ENCODE measurements at places on chromosomes 16 and 17.

- no peak for DNase-seq
These were observed 1.8 kb downstream of the ZNRF1 start for GRCh38 chr16:75000481-75001081.

- DNase-seq = no peak
These were observed 284.6 kb downstream of the C16orf95 start for GRCh38 chr16:87032554-87032953.

GRCh38 chr16:78606545-78606944, 507.1 kb downstream of the WWOX start:
- no peak for DNase-seq

- no peak for DNase-seq
These were observed 27.3 kb downstream of the CIBAR2 start for GRCh38 chr16:85084841-85085510.

- DNase-seq = no peak
These were observed 171.5 kb downstream of the IRF8 start for GRCh38 chr16:86070484-86070883.

DNA sequence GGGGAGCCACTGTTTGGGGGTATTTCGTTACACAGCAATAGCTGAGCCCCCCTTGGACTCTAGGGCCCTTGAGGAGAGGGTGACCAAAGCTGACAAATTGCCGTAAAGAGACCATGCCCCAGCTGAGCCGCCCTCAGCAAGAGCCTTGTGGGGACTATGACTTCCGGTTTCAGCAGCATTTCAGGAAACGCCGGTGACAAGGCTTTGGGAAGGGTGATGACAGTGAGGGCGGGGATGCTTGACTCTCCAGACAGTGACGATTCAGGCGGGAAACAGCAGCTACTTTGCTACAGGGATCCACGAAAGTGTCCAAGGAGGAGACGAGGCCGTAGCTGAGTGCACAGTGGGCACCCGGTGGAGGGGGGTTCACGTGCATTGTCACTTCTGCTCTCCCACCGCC, 360.8 kb downstream of the C16orf95 start:
- DNase-seq = no peak

DNA sequence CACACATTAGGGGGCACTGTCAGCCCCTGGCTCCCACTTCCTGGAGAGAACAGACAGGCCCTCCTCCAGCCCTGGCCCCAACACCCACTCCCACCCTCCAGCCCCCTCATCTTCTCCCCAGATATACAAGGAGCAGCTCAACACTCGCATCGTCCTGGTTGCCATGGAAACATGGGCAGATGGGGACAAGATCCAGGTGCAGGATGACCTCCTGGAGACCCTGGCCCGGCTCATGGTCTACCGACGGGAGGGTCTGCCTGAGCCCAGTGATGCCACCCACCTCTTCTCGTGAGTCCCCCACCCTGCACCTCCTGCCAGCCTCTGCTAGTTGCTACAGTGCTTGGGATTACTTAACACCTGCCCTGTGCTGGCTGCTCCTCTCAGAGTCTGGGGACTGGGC, 14.4 kb downstream of the ADAM11 start:
- no peak for DNase-seq

DNA sequence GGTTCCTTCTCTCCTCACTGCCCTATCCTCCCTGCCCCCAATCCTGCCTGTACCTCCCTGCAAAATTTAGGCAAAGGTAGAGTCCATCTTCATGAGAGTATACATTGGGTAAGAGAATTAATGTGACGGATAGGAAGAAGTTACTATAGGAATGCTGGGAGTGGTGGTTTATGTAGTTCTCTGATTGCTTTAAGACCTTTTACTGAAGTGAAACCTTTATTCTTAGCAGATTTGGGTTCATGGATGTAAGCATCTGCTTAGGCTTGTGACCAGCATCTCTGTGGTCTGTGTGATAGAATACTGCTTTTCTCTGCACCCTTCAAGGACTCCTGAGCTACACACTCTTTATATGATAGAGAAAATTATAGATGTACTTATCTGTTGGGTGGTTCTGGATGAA, 127.3 kb downstream of the PRKCA start:
- DNase-seq = no peak

GRCh38 chr16:80663078-80663477, 122.3 kb downstream of the DYNLRB2 start:
- no peak for DNase-seq

GRCh38 chr17:80413771-80414507, 1.0 kb upstream of the ENDOV start:
- DNase-seq = no peak

DNA sequence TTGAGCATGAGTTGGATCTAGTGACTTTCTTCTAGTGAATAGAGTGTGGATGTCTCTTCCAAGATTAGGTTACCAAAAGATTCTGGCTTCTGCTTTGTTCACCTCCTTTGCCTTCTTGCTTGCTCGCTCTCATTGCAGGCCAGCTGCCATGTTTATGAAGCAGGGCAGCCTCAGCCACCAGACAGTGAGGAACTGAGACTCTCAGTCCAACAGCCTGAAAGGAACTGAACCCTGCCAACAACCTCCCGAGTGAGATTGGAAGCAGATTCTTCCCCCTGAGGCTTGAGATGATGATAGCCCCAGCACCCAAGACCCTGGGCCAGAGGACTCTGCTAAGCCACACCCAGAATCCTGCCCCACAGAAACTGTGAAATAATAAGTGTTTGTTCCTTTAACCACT, 48.4 kb downstream of the NOG start:
- no peak for DNase-seq

DNA sequence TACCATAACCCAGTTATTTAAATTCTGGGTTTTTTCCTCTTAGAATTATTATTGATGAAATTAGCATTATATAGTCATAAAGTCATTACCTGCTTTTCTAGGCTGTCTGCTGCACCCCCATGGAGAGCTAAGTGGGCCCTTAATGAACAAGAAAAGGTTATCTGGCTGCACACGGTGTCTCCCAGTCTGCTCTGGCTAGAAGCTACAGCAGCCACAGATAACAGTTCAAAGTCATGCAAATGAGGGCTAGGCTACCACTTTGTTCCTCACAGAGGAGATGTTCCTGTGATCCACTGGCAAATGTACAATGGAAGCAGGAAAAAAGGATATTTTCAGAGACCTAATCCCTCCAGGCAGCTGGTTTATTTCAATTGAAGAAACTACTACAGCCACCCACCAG, 112.1 kb downstream of the SNX11 start:
- no peak for DNase-seq

GRCh38 chr17:58326609-58327362, 1.8 kb downstream of the TSPOAP1 start:
- DNase-seq = no peak

DNA sequence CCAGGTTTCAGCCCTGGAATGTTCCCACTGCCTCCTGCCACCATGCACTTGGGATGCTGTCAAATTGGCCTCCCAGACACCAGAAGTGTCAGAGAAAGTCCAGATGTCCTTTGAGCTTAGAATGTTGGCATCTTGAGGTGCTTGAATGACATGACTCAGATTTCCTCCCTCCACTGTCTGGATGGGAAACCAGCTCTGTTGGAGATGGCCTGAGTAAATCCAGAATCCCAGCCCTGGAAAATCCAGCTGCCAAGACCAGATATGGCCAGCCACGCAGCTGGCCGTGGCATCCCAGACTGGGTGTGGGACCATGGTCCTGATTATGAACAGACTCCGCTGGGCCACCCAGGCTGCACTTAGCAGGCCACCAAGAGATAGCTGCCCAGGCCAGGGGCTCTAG, 57.0 kb upstream of the CLEC3A start:
- no peak for DNase-seq

DNA sequence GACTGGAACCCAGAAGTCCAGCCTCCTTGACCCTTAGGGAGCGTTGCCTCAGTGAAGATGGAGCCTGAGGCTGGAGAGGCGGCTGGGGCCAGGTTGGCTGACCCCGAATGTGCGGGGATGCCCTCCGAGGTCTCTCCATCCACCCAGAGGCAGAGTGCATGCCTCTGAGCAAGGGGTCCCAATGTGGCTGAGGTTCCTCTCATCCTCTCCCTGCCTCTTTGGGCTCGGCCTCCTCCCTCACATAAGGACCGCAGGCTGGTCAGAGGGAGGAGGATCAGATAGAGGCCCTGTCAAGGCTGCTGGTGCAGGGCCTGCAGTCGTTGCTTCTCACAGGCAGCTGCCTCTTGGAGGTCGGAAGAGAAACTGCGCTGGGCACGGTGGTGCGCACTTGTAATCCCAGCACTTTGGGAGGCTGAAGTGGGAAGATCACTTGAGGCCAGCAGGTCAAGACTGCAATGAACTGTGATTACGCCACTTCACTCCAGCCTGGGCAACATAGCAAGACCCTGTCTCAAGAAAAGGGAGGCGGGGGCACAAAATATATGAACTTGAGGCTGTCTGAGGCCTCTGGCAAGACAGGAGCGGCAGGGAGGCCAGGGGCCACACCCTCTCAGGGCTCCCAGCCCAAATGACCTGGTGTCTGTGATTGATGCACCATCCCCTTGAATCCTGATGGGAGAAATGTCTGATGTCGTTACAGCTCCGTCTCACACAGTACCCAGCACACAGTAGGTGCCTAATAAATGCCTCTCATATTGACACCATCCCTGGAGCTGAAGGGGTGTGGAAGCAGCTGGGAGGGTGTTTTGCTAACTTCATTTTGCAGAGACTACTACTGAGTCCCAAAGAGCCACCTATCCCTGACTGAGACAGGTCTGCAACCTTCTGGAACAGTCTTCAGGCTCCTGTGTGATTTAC, 220.1 kb upstream of the GSE1 start:
- no peak for DNase-seq

DNA sequence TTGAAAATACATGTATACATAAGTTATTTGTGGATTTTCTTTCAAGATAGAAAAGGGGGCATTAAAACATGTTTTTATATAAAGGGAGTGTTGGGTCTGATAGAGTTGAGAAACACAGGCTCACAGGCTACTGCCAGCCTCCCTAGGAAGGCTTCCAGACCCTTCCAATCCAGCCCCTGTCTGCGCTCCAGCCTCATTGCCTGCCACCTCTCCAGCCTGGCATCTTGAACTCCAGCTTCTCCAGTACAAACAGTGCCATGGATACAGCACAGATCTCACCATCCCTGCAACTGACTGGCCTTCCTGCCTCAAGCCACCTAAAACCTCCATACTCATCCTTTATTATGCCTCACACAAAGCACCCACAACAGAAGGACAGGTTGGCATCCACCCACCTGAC, 40.7 kb downstream of the CCDC182 start:
- DNase-seq = no peak

GRCh38 chr16:5678371-5678770, 580.8 kb upstream of the EEF2KMT start:
- DNase-seq = no peak

DNA sequence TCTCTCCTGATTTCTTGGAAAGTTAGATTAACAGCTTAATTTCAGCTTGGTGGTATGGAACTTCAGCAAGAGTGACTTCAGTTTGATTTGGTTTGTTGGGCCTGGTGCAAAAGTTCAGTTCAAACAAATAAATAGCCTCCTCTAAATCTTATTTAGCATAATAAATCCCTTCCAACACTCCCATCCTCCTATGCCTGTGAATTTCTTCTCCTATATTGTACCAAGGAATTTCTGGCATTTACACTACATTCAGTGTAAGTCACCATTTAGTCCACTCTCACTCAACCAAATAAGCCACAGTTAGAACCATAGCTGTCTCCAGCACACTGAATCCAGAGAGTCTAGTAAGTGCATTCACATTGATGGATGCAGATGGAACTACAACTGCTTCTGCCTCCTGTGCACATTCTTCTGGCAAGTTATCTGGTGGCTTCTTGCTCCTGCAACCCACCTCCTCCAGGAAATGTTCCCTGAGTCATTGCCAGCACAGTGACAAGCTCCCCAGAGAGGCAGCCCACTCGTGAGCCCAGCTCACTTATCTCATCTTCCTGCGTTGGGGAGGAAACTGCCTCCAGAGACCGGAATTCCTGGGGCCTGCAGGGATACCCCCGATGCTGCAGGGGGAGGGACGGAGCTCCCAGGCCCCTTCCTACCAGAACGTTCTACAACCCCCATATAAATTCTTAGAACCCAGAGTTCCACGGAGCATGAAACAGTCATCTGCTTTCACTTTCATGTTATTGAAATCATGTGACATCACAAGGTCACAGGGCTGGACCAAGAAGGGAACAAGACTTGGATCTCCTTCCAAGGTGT, 318.3 kb downstream of the PHKB start:
- peak; percentile 22 for DNase-seq

DNA sequence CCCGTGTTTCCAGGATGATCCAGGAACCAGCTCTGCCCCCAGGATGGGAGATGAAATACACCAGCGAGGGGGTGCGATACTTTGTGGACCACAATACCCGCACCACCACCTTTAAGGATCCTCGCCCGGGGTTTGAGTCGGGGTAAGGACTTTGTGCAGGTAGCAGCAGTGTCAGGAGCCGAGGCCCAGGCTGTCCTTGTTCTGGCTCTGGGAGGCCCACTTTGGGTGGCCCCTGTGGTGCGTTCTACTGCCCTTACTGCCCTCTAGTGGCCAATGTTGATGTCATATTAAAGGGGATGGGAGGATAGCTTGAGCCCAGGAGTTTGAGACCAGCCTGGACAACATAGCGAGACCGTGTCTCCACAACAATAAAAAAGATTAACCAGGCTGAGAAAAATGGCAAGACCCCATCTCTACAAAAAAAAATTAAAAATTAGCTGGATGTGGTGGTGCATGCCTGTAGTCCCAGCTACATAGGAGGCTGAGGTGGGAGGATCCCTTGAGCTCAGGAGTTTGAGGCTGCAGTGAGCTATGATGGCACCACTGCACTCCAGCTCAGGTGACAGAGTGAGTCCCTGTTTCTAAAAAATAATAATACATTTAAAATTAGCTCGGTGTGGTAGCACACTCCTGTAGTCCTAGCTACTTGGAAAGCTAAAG, 20.9 kb upstream of the CLEC18A start:
- DNase-seq = peak; percentile 63

DNA sequence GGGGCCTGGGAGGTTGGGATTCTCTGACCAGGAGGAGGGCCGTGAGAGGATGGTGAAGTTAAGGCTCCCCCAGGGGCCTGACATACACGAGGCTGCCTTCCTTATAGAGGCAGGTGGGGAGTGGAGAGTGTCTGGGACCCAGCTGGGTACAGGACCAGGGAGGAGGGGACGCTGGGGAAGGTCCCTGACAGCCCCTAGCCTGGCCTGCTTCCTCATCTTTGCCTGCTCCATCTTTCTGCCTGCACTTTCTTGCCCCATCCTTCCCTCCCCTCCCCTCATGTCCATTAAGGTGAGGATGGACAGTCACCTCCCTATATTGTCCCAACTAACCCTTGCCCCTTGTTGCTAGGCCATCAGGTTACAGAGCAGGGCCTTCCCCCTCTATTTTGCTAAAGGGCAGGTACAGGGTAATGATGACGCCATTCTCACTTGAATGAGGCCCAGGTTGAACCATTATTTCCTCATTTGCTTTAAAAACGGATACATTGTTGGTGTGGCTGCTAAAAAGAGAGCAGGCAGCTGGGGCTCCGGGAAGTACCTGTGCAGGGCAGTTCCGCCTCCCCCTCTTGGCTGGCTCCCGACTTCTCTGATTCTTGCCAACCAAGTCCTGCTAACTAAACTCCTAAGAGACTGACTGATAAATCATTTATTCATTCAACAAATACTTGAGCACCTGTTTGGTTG, 1.3 kb downstream of the C17orf99 start:
- DNase-seq = no peak

DNA sequence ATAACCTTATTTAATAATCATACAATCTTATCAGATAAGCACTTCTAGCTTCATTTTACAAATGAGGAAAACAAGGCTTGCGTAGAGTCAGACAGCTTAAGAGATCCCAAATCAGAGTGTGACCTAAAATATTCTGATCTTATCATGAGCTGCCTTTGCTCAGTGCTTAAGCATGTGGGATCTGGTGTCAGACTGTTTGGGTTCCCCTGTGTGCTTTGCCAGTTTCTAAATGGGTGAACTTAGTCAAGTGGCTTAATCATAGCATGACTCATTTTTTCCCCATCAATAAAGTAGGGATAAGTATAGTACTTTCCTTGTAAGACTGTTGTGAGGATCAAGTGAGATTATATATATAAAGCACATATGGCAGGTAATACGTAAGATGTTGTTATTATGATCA, 612.6 kb upstream of the C16orf82 start:
- DNase-seq = no peak
